Activated T-helper 17 cell treated with anti-CD3 and anti-CD28 coated beads, Interleukin-2, amount 50 U/mL, for 72 hours (primary cell): ENCODE measurements at places on chromosomes 5 and 9. TPM values are rescaled to one million over a fixed set of nuclear protein-coding genes. Genes with fewer than 3 reads are reported as not detected.

The AGXT2 gene
- total RNA-seq: not detected

The GNA14 gene
- total RNA-seq: not detected

The ARID3C gene
- total RNA-seq: 0.17 TPM

The SERF1A gene
- 3.6 TPM for total RNA-seq

The ANKRD31 gene
- total RNA-seq: 0.48 TPM

The NEUROG1 gene
- not detected for total RNA-seq

The EQTN gene
- total RNA-seq: not detected

The EXD3 gene
- total RNA-seq: 10.0 TPM
